ENCODE measurements at places on chromosomes 2 and 18. TPM values are rescaled to one million over a fixed set of nuclear protein-coding genes. Genes with fewer than 3 reads are reported as not detected.

- no peak for DNase-seq
Measured at GRCh38 chr2:222806526-222807137, 54.2 kb upstream of the ACSL3 start.

DNA sequence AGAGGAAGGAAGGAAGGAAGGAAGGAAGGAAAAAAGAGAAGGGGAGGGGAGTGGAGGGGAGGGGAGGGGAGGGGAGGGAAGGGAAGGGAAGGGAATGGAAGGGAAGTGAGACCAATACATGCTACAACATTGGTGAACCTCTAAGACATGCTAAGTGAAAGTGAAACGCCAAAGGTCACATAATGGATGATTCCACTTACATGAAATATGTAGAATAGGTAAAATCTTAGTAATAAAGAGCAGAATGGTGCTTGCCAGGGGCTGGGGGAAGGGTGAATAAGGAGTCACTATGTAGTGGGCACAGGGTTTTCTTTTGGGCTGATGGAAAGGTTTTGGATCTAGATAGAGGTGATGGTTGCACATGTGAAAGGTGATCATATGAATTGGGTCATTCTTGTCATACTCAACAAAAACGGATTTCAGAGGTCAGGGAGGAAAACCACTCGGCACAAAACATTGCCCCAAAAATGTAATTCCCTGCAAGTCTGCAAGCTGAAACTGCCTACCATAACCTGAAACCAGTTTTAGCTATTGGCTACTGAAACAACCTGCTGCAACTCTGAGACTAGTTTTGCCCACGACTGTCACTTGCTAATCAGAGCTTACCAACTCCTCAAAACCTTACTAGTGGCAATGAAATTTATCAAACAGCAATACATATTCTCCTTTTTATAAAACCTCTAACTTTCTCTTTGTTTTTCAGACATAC lies 59.2 kb downstream of the CCDC141 start:
- no peak for DNase-seq

- no peak for DNase-seq
Measured at GRCh38 chr18:58393295-58393694, 235.6 kb downstream of the ALPK2 start.

RNF125 gene
- 13.8 TPM for total RNA-seq

DNA sequence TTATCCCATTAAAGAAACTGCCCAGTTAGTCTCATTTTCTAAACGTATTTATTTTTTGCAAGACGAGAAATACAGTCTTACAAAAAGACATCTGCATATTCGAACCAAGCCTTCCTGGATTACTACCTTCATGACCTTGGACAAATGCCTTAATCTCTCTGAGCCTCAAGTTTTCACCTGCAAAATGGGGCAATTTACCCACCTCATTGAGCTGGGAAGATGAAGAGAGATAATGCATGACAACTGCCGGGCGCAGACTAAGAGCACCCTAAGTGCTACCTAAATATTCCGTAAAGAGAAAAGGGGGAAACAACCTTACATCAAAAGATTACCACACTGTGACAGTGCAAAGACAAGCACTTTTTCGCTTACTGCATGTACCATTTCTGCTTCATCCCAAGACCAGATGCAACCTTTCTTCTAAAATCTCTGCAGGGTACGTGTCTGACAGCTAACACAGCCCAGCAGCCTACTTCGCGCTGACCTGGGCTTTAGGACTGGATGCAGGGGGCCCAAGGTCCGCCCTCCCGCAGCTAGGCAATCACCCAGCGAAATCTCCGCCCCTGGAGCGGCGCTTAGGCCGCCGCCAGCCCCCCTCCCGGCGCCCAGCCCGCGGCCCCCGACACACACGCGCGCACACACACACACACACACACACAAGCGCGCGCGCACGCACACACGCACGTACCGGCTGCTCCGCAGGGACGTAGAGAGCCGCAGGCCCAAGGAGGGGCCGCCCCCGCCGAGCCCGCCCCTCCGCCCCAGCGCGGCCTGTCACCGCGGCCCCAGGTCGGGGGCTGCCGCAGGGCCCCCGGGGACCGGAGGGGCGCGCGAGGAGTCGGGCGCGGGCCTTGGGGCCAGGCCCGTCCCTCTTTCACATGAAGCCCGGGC lies 766 bp downstream of the MAP3K2 start:
- DNase-seq = peak; percentile 72

GRCh38 chr2:22375096-22375495 lies 1009.9 kb upstream of the KLHL29 start:
- no peak for DNase-seq

GRCh38 chr2:204706939-204707338 lies 161.7 kb downstream of the PARD3B start:
- no peak for DNase-seq

DNA sequence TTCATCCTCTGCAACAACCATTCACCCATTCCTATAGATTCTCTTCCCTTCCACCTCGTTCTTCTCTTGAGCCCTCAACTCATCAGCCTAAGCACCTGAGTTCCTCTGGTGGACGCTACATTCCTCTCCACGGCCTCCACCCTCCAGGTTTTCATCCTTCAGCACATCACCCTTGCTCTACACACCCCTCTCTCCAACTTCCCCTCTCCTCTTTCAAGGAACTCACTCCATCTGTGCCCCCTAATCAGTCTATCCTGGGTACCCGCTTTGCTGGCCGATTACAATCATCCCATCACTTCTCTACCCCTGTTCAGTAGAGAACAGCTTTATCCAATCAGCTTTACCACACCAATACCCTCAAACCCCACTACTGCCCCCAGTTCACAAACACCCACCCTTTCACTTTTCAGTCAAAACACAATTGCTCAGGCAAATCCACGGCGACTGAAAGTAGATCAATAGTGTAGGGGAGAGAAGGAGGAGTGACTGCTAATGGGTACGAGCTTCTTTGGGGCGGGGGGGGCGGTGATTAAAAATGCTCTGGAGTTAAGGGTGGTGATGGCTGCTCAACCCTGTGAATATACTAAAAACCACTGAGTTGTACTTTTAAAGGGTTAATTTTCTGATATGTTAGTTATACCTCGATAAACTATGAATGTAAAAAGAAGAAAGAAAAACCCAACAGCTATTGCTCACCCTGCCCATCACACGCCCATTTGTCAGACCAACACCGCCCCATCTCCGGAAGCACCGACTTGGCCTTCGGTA lies 857 bp downstream of the DYM start:
- no peak for DNase-seq

SIX3 gene
- total RNA-seq = not detected

SLC40A1 gene
- 1.6 TPM for total RNA-seq

GRCh38 chr2:231015478-231015877 lies 19.6 kb downstream of the SPATA3 start:
- no peak for DNase-seq

DNA sequence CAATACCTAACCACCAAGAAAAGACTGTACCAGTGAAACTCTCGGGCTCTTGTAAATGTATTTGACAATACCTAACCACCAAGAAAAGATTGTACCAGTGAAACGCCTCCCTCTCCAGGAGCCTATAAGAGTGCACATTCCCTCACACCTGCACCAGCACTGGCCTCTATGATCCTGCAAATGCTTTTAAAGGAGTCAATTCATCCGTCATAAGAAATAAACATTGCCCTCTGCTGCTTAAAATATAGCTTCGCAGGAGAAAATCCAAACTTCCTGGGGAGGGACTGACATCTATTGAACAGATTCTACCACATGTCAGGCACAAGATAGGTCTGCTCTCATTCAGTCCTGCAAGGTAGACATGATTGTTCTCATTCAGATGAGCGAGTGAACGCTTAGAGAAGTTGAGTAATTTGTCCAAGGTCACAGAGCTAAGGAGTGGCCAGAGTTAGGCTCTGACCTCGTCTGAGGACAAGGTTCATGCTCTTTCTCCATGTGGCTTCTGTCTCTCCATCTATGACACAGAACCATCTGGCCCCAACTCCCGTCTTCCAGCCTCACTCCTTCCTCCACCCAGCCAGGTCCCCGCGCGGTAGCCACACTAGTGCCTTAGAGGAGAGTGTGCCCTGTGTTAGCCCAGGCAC lies 38.7 kb downstream of the MCFD2 start:
- DNase-seq = no peak

- no peak for DNase-seq
Measured at GRCh38 chr2:23198316-23199114, 186.5 kb upstream of the KLHL29 start.

DNA sequence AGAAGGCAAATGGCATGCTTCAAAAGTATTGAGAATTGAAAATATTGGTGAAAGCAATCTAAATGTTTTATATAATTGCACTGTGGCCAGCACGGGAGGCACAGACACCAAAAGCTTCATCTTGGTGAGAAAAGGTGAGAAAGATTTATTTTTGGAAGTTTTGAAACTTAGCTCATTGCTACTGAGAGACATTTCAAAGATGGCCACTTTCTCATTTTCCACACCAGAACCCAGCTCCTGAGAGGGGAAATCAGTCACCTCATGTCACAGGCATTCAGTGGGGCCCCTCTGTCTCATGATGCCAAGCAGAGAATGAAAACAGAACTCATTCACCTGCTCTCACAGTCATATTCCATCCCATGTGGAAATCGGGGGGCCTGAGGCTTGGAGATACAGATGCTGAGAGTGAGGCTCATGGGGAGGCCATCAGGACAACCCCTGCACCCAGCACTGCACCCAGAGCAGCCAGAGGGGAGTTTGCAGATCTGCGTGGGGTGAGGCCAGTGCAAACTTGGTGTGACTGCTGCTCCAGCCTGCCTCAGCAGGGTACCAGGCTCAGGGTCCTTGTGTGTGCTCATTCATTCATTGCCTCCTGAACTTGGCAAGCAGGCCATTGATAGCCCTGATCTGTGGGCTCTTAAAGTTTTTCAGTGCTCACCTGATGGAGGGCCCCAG lies 31.4 kb downstream of the IL18R1 start:
- DNase-seq = no peak

DNA sequence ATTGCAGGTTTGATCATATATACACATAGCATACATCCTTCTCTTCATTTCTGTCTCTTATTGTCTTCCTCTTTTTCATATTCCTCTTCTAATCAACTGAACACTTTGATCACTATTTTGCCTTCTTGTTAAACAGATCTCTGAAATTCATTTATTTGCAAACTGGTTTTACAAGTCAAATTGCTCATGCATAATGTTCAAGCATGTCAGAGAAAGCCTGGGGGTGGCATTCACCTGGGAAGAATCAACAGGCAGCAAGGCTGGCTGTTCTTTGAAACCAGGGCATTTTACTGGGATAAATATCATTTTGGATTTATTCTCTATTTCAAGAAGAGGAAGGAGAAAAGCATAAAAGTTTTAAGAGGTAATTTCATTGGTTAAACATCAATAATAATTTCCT lies 66.9 kb upstream of the LRATD1 start:
- DNase-seq = no peak

DNA sequence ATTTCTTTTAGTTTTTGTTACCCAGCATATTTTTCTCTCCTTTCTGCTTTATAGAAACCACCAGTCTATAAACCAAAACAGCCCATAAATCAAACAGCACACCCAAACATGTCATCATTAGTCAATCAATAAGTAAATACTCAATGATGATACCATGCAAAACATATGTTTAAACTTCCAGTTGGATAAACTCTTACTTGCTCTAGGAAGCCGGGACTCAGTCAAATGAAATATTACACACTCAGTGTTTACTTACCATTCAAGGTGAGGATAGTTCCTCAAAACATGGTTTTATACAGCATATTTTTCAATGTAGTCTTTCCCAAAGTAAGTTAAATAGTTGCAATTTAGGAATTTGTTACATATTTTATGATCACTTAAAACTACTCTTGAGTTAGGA lies 343.6 kb upstream of the NXPH2 start:
- DNase-seq = no peak

- DNase-seq = no peak
Measured at GRCh38 chr18:60232541-60232940, 140.0 kb downstream of the MC4R start.

CHRND gene
- total RNA-seq = not detected

- DNase-seq = no peak
Measured at GRCh38 chr2:30499681-30500080, 52.6 kb downstream of the LCLAT1 start.

- no peak for DNase-seq
Measured at GRCh38 chr2:134717286-134718022, 1.3 kb downstream of the TMEM163 start.

DNA sequence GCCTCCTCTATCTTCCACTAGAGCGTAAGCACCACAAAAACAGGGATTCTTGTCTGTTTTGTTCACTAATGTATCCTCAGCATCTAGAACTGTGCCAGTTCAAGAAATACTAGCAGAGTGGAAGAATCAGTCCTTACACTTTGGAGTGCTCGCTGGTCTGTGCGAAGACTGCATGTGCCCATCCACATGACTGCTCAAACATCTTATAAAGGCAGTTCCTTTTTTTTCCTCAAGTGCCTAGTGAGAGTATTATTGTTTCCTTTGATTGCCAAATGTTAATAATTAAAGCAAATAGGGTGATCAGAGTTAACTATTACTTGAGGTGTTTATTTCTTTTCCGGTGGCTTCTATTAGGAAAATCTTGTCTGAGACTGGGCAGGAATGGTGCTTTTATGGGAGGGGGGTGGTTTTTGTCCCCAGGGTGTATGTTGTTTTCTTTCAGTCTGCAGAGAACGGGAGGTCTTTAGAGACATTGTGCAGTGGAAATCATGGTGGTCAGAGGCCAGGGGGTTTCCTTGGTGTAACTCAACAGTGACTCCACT lies 45.6 kb upstream of the ITGB6 start:
- DNase-seq = no peak

GRCh38 chr2:233092432-233093165 lies 32.5 kb downstream of the INPP5D start:
- no peak for DNase-seq

DNA sequence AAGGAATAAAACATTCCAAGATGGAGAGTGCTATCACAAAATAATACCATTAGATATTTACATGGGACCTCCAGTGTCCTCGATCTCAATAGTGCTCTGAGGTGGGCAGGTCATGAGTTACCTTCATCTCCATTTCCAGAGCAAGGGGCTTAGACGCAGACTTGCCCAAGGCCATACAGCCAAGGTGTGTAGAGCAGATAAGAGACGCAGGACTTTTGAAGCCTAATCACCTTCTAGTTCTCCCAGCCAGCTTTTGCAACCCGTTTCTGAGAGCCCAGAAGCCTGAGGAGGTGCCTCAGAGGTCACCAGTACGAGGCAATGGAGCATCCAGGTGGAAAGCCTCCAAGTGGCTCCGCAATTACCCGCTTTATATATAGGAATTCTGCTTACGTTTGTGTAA lies 294.7 kb downstream of the LNPK start:
- no peak for DNase-seq

RNF152 gene
- total RNA-seq = 0.59 TPM

DNA sequence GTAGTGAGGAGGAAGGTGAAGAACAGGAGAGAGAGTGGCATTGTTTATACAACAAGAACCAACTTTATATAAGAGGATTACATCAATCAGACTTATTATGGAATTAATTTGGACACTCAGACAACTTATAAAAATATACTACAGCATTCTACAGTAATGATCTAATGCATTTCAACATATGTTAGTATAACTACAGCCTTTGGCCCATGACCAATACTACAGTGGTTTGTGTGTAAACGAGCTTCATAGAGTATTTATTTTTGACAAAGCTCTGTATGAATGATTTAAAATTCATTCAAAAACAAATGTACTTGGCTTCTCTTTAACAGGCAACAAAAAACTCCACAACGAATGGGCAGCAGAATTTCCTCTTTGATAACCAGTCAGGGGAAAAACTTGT lies 72.8 kb downstream of the ZNF521 start:
- DNase-seq = no peak

FEV gene
- not detected for total RNA-seq

BOLL gene
- not detected for total RNA-seq
